ENCODE measurements at places on chromosomes 12 and 14. TPM values are rescaled to one million over a fixed set of nuclear protein-coding genes. Genes with fewer than 3 reads are reported as not detected.

- no peak for DNase-seq
Observed at GRCh38 chr12:127355061-127355841, 911.7 kb upstream of the TMEM132C start.

DNA sequence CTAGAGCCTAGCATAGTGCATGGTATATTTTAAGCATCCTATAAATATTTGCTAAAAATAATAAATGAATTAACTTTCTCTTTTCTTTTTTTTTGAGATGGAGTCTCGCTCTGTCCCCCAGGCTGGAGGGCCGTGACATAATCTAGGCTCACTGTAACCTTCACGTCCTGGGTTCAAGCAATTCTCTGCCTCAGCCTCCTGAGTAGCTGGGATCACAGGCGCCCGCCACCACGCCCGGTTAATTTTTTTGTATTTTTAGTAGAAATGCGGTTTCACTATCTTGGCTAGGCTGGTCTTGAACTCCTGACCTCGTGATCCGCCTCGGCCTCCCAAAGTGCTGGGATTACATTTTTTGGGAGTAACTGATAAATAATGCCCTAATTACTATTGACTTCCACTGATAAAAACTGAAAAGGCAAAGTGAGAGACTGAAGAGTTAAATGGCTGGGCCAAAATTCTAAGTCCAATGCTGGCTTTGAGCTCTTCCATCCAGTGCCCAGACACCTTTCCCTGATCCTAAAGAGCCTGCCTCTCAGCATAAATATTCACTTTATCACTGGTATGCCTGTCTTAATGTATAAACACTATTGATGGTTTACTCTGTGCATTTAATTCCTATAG, 213.0 kb upstream of the KRR1 start:
- no peak for DNase-seq

DNA sequence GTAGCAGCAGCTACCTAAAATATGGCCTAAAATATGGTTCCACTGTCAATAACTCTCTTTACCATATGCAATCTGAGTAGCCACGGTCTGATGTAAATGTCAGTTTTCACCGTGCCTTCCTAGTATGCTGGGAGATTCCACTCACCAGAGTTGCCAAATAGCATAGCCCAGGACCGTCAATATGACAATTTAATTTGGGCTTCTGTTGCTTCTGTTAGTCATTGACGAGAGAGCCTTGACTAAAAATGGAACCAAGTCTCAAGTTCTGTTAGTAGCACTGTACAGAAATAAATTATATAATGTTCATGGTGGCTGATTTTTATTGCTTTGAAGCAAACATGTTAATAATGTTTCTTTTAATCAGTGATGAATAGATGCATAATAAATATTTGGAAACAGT, 348.4 kb downstream of the BCAT1 start:
- DNase-seq: no peak

DNA sequence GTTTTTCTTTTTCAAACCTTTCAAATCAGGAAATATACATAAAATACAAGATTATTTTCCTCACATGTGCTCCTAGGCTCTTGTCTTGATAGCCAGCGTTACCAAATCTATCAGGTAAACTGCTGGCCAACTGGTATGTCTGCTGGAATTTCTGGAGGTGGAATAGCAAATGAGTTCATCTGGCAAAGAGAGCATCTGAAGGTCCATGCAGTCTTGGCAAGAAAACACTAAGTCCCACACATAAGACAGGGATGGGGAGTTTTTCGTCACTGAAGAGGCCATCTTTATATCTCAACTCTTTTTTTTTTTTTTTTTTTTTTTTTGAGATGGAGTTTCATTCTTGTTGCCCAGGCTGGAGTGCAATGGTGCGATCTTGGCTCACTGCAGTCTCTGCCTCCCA, 60.1 kb downstream of the DERA start:
- DNase-seq: no peak

- peak; percentile 43 for DNase-seq
Observed at GRCh38 chr14:50726372-50727107, 58.4 kb upstream of the SAV1 start.

- DNase-seq: no peak
Observed at GRCh38 chr14:40204441-40205175, 772.4 kb upstream of the FBXO33 start.

- peak; percentile 50 for DNase-seq
Observed at GRCh38 chr12:103455020-103455763, 40.6 kb downstream of the C12orf42 start.

- no peak for DNase-seq
Observed at GRCh38 chr14:104694475-104694950, 5.1 kb downstream of the INF2 start.

- DNase-seq: no peak
Observed at GRCh38 chr14:25050269-25051150, 563 bp upstream of the STXBP6 start.

GRCh38 chr14:89661392-89661791, 244.4 kb upstream of the FOXN3 start:
- DNase-seq: no peak

DNA sequence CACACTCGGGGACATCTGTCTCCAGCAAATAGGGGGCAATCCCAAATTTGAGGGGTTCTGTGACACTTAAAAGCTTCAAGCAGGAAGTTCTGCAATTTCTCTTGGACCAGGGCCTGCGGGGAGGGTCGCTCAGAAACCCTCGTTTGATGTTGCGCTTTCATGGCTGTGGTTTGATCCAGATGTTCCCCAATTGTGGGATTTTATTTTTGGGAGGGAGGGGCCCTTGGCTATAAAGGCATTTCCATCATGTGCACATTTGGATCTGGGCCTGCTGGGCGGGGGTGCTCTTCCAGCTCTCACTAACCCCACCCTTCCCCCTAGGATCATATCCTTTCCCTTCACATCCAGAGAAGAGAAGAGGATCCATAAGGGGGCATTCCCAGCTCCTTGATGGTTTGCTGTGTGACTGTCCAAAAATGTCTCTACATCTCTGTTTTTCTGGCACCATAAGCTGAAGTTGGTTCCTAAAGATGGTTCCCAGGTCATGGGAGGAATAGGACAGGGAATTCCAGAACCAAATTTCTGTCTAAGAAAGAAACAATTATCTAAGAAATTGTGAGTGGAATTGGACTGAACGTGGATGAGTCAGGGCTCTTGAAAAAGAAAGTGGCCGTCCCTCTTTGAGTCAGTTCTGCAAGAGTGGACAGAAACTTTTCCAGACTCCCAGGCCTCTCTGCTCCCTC, 47.2 kb downstream of the SMUG1 start:
- DNase-seq: no peak

Gene BMAL2
- total RNA-seq: 9.7 TPM

Gene KRT72
- 0.16 TPM for total RNA-seq

Gene HOXC10
- total RNA-seq: not detected

Gene ZC2HC1C
- total RNA-seq: 0.45 TPM

Gene APOF
- total RNA-seq: not detected
